ENCODE measurements at places on chromosomes 2 and 18.

DNA sequence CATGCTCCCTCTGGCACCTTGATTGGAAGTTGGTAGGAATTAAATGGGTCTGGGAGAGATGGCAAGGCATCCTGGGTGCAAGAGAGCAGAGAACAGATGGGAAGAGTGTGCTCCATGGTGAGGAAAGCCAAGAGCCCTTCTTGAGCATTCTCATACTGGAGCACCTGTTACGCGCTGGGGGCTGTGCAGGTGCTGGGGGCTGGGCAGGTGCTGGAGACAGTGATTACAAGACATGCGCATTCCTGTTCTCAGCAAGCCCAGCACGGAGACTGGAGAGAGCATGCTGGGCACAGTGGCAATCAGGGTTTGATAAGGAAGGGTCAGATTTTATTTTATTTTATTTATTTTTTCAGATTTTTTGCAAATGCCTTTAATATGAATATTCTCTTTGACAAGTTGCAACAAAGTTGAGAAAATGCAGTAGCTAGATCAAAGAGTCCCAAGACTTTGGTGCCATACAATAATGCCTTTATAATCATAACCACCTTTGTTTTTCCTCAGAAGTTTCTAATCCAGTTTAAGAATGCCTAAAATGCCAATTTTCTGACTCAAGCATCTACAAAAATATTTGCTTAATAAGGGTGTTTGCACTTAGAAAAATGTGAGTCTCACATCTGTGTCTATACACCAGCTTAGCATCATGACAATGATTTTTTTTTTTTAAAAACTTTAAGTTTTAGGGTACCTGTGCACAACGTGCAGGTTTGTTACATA is 193.3 kb downstream of the RNF152 start:
- no peak for DNase-seq

GRCh38 chr2:144942516-144943256 is 422.8 kb upstream of the ZEB2 start:
- DNase-seq = no peak

GRCh38 chr2:60535685-60536312 is 17.7 kb downstream of the BCL11A start:
- DNase-seq = no peak

DNA sequence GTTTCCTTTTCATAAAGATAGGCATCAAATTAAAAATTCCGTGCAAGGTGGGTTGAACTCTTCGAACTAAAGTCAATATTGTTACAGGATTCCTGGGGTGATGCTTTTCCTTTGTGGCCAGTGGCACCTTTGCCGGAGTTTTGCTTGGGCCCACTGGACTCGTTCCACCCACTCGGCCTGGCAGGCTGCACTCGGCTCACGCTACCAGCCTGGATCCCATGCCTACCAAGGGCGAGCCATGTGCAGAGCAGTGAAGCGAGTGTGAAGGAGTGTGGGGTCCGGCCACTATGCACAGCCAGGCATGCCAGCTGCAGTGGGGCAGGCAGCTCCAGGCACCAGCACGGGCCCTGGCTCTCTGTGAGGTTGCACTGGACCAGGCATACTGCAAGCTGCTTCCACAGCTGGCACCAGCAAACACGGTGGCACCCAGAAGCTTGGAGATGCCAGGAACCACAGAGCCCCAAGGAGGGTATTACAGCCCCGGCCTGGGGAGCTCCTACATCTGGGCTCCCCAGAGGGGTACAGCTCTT is 83.6 kb downstream of the DTNB start:
- DNase-seq = no peak

GRCh38 chr2:221997100-221997499 is 301.7 kb downstream of the PAX3 start:
- DNase-seq = no peak

- no peak for DNase-seq
Measured at GRCh38 chr2:18630101-18630500, 40.7 kb upstream of the NT5C1B start.

GRCh38 chr2:241546771-241547498 is 11.6 kb upstream of the BOK start:
- DNase-seq = no peak

DNA sequence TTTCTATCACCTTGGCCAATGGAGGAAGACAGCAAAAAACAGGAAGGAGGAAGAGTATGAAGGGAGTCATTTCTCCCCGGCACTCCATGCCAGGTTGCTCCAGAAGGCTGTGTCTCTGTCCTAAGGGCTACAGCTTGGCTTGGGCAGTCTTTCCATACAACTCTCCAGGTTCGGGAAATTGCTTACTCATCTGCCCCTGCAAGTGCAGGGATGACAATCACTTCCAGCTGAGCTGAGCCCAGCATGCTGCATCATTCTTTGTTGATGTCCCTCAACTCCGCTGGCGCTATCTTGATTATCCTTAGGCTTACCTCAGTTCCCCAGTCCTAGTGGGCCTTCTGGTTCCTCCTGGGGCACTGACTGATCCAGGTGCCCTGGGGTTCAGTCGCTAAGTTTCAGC is 86.9 kb upstream of the COPS8 start:
- no peak for DNase-seq

- no peak for DNase-seq
Measured at GRCh38 chr2:8615576-8616281, 66.1 kb upstream of the ID2 start.

DNA sequence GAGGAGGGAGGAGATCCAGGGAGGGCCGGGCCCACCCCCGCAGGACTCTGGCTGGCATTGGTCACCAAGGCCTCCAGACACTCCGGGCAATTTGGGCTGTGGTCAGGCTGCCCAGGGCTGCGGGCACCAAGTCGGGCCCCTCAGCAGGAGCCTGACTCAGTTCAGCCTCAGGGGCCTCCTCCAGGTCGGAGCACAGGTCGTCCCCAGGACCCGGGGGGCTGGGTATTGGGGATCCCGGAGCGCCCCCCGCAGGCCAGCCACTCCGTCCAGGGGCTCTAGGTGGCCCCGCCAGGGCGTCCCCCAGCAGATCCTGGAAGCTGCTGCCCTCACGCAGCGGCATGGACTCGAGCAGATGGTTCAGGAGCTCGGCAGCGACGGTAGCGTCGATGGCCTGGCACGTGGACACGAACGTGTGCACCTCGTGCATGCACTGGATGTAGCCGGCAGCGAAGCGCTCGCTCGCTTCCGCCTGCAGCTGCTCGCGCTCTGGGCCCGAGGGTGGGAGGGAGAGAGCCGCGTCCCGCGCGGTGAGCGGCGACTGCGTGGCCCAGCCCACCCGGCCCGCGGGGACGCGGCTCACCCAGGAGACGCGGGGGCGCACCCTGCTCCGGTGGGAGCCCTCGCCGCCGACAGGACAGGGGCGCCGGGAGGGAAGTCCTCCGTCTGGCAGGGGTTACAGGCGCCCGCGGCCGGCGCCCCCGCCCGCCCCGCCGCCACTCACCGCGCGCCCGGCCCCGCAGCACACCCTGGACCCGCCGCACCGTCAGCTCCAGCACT is 884 bp downstream of the HES6 start:
- peak; percentile 31 for DNase-seq

DNA sequence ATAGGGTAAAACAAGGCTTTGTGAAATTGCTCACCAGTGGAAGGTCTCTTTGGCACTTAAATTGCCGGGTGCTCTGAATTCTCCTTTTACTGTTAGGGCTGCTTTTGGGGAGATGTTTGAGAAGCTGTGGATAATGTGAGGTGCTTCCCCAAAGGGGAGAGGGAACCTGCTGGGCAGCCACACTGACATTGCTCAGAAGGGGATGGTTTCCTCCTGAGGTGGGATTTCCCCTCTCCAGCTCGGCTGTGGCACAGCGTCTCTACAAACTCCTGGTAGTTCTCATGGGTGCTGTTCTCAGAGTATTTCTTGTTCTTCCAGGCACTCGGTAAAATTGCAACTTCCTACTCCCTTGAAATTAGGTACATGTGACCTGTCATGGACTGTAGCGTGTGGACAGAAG is 124.2 kb downstream of the LPIN1 start:
- no peak for DNase-seq

- no peak for DNase-seq
Measured at GRCh38 chr2:100730290-100730868, 89.6 kb upstream of the NPAS2 start.

DNA sequence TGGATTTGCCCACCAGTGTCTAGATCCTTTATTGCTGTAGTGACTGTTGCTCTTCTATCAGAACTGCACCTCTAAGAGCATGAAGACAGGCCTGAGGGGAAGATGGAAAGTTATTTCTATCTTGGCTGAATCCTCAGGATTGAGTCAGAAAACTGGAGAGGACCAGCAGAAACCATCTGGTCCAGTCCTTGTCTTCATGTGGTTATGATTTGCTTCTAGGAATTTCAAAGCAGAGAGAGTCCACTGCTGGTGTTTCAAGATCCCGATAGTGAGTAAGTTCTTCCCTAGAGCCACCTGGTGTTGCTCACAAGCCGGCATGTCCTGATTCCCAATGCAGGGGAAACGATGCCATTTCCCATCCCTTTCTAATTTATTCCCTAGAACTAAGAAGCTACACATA is 84.2 kb downstream of the NCKAP5 start:
- DNase-seq = no peak

DNA sequence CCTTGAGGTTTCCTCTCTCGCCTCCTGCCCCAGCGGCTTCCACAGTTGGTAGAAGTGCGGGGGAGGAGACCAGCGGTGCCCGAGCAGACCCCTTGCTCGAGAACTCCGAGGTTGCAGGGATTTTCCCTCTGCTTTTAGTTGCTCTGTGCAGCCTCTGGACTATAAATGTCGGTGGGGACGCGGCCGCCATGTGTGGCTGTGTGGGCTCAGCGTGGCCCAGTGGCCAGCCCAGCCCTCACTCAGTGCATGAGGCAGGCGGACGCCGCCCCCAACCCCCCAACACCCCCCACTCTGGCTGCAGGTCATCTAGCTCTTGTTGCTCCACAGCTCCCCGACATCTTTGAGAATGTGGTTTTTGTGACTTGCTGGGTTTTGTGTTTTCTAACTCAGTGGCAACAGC is 15.3 kb upstream of the D2HGDH start:
- DNase-seq = no peak

GRCh38 chr18:71831039-71831438 is 713.1 kb downstream of the CBLN2 start:
- DNase-seq = no peak

- DNase-seq = no peak
Measured at GRCh38 chr18:52348209-52348608, 8.2 kb downstream of the DCC start.

GRCh38 chr2:239252801-239253200 is 148.0 kb downstream of the HDAC4 start:
- DNase-seq = no peak

DNA sequence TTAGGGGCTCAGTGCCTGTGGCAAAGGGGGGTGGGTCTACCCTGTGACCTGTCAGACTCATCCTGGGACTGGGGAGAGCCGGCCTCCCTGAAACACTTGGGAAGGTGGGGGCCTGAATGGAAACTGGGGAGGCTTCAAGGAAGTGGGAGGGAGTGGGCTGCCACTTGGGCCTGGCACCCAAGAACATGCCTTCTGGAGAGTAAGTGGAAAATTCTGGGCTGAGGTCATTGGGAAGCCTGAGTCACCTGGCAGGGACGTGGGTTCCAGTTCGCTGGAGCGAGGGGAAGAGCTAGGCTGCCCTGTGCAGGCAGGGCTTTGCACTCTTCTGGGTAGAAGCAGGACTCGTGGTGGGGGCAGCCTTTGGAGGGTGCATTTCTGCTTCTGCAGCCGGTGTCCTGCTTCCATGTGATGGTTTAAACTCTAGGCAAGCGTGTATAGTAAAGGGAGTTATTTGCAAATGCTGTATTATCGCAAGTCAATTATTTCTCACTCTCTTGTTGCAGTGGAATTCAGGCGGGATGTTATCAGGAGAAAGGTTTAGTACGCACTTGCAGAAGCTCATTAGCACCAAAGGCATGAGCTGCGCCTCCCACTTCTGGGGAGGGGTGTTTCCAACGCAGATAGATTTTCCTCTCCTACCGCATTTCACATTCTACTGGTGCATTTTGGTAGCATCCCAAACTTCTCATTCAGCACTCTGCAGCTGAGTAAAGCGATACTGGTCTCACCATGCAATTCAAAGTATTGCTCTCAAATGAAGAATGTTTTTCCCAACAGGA is 3.8 kb downstream of the LRRFIP1 start:
- DNase-seq = no peak

- DNase-seq = no peak
Measured at GRCh38 chr2:222272446-222273015, 26.3 kb downstream of the PAX3 start.

- DNase-seq = no peak
Measured at GRCh38 chr2:203781151-203781550, 74.7 kb downstream of the CD28 start.

GRCh38 chr2:51662187-51662586 is 630.3 kb upstream of the NRXN1 start:
- DNase-seq = no peak

GRCh38 chr2:182191061-182191460 is 205.4 kb downstream of the PPP1R1C start:
- DNase-seq = no peak

GRCh38 chr2:222076973-222077690 is 221.7 kb downstream of the PAX3 start:
- DNase-seq = no peak

- DNase-seq = no peak
Measured at GRCh38 chr2:135743860-135744259, 2.2 kb downstream of the UBXN4 start.

- peak; percentile 36 for DNase-seq
Measured at GRCh38 chr2:19349911-19350677, 8.3 kb downstream of the OSR1 start.

- no peak for DNase-seq
Measured at GRCh38 chr2:219286436-219287115, 7.4 kb downstream of the DNAJB2 start.

DNA sequence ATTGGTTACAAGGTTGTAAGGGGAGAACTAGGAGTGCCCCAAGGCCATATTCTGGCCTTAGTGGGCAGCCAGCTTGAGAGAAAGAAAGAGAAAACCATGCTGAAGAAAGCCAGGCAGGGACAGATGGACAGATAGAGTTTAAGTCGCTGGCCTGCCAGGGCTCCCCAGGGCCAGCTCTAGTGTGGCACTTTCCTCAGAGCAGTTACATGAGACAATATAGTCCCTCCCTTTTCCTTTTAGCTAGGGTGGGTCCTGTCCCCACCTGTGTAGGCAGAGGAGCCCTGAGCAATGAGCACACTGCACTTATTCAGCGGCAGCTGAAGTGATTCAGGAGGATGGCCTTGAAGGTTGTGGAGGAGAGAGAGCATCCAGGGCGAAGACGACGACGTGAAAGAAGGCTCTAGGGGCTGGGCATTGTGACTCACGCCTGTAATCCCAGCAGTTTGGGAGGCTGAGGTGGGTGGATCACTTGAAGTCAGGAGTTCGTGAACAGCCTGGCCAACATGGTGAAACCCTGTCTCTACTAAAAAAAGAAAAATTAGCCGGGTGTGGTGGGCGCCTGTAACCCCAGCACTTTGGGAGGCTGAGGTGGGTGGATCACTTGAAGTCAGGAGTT is 152.0 kb upstream of the SLC1A4 start:
- DNase-seq = no peak

- no peak for DNase-seq
Measured at GRCh38 chr2:202821206-202822160, 50.1 kb downstream of the ICA1L start.

GRCh38 chr2:239247401-239248245 is 153.2 kb downstream of the HDAC4 start:
- peak; percentile 31 for DNase-seq

DNA sequence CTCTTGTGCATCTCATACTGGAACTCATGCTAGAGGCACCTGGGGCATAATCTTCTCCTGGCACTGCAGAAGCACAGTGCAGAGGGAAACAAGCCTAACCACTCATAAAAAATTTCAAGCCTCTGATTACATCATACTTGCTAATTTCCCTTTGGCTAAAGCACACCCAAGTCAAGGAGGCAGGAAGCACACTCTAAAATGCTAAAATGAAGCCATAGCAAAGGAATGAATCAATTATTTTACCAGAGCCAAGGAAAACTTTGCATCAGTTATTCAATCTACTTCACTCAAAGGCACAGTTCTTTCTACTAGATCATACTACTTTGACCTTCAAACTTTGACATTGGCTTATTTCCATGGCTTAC is 79.6 kb upstream of the SPOPL start:
- DNase-seq = no peak
